ENCODE measurements at places on chromosomes 2 and 18. TPM values are rescaled to one million over a fixed set of nuclear protein-coding genes. Genes with fewer than 3 reads are reported as not detected.

The FSHR gene
- 0.69 TPM for total RNA-seq

GRCh38 chr2:133255360-133255759 is 312.9 kb downstream of the NCKAP5 start:
- DNase-seq = no peak

The ABCG8 gene
- not detected for total RNA-seq

The CHRND gene
- 1.3 TPM for total RNA-seq

GRCh38 chr2:1168846-1169245 is 218.2 kb downstream of the SNTG2 start:
- no peak for DNase-seq

DNA sequence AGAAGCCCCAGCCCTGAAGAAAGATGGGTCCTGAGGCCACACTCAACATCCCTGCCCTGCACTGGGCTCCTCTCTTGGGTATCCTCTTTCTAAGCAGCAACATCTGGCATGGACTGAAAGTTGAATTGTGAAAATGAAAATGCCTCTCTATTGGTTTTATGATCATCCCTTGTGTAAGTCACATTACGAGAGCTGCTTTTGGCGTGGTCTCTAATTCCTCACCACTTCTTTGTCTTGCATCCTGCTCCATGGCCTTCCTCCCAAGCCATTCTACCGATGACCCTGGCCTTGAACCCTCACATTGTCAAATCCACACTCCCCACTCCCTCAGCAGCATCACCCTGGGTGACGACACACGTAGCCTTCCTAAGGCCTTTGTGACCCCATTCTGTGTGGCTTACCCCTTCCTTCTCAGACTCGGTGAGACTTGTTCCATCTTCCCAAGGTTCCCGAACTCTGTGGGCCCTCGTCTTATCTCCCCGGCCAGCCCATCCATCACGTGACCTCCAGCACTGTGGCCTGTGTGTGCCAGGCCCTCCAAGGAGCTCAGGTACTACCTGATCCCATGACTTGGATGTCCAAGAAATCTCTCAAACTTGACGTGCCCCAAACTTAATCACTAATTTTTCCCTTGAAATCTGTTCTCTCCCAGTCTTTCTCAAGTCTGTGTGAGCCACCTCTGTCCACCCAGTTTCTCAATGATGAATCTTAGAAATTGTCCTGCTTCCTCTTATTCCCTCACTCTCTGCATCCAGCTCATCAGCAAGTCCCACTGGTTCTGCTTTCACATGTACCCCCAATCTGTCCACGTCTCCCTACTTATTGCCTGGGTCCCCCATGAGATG is 194.7 kb upstream of the HS6ST1 start:
- DNase-seq = no peak

The AQP12B gene
- total RNA-seq = not detected

The UPP2 gene
- total RNA-seq = 0.16 TPM

The HAT1 gene
- 60.8 TPM for total RNA-seq

GRCh38 chr2:241703032-241703604 is 1.3 kb downstream of the ING5 start:
- no peak for DNase-seq

- DNase-seq = peak; percentile 60
Measured at GRCh38 chr2:238290091-238290509, 1.7 kb upstream of the PER2 start.

DNA sequence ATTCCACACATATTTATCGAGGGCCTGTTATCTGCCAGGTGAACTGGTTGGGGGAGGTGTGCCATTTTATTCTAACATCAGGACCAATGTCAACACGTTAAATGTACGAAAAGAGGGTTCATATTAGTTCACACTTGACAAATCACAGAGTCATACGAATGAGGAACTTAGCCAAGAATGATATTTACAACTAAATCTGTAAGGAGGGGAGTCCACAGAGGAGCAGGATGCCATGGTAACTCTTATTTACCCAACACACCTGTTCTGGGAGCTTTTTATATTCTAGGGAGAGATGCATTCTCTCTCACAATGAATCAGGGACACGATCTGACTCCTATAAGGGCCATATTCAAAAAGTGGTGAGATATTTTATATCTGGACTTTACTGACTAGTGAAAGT is 144.1 kb downstream of the CDC42EP3 start:
- DNase-seq = no peak

- DNase-seq = peak; percentile 15
Measured at GRCh38 chr2:208072250-208072892, 47.0 kb upstream of the PLEKHM3 start.

- no peak for DNase-seq
Measured at GRCh38 chr2:130359466-130359865, 3.6 kb downstream of the PTPN18 start.

DNA sequence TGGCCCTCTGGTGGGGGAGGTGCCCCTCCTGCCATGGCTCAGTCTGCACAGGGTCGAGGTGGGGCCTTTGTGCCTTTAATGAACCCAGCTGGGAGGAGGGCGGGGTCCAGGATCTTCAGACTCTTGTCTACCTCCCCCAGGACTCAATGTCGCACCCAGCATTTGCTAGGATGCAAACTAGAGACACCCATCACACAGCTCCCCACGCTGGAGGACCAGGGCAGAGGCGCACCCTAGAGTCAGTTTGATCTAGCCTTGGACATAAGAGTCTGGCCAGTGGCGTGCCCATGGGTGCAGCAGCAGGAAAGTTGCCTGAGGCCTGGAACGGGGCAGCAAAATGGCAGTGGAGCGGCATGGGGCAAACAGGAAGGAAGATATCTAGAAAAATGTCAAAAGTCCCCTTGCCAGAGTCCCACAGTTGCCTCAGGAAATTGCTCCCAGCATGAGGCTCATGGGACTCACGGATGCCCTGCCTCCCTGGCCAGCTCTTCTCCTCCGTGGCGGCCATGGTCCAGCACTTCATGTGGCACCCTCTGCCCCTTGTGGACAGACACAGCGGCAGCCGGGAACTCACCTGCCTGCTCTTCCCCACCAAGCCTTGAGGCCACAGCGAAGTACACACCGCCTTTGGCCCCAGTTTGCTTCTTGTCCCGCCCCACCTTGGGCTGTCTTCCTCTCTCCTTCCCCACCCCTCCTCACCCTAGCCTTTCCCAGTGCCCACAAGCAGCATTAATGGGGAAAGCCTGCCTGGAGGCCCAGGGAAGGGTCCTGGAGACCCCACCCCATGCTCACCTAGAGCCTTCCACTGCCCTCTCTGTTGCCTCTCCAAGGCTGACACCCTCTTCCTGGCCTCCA is 17.7 kb downstream of the SH2D6 start:
- no peak for DNase-seq

Data from urinary bladder (tissue), 4 donors.